ENCODE measurements at places on chromosomes 1 and 21.
A peak's percentile ranks its signal among the peaks of the same experiment; 100 is the strongest.

- DNase-seq, result no peak
Measured at GRCh38 chr1:227726924-227727599, 8.0 kb downstream of the JMJD4 start.

- DNase-seq, result no peak
Measured at GRCh38 chr1:165854101-165854845, 26.9 kb downstream of the UCK2 start.

DNA sequence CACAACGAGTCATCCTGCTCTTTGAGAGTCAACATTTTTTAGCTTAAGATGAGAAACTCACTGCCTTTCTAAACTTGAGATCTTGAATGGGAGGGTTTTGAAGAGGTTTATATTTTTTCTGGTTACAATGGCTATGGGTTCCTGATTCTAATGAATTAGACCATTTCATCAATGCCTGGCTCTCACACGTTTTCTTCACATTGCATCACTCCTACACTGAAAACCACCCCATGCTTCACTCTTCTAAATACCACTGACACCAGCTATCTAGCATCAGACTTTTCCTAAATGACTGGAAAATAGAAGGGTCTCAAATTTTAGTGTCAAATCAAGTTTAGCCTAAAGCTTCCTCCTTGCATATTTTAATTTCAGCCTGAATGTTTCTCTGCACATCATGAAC lies 606.1 kb upstream of the USP24 start:
- DNase-seq, result peak; percentile 79

DNA sequence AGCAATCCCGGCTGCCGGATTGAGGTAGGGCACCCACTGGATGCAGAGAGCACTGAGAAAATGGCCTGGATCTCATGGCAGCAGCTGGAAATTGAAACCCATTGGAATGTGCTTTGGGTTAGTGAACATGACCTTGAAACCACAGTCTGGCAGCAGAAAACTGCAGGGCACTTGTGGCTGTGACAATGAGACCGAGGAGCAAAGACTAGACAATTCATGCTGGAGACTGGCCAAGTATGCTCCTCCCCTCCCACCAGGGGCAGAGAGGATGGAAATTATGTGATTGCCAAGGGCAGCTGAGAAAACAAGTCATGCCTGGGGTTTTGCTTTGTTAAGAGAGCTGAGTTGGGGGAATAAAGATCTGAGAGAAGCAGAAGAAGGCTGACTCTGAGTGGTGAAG lies 60.7 kb downstream of the ZNF697 start:
- DNase-seq, result peak; percentile 90

- DNase-seq, result no peak
Measured at GRCh38 chr1:243415663-243416408, 160.0 kb downstream of the SDCCAG8 start.

- DNase-seq, result no peak
Measured at GRCh38 chr1:195866781-195867222, 741.4 kb downstream of the KCNT2 start.

- DNase-seq, result no peak
Measured at GRCh38 chr1:6694121-6694713, 7.4 kb downstream of the DNAJC11 start.

DNA sequence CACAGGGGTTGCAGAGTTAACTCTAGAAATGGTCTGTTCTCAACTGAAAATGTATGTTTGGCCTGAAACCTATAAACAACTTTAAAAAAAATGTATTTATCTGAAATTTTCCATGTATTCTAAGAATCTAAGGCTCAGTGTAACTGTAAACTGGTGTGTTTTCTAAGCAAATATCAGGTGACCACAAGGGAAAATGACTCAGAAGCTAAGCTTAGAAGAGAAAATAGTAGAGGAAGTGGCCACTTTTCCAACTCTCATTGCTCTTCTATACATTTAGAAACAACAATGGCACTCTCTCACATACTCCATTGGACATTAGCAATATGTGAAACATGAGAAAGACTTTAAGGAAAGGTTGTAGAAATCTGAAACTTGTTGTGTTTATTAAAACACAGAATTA lies 7.5 kb downstream of the TNFSF18 start:
- DNase-seq, result no peak

DNA sequence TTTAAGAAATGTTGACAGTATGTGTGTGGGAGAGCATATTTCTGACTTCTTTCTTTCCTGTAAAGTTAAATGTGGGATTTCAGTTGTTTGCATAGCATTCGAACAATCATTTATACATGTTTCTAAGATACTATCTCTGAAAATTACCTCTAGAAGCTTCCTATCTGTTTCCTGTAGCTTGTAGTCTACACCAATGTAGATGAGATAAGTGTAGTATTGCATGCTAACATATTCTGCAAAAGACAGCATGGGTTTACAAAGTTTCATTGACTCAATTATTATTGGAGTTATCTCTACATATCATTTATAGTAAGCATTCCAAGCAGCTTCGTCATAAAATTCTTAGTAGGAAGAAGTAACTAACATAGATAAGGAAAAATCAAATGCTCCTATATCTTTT lies 98.9 kb upstream of the DPYD start:
- no peak for DNase-seq

DNA sequence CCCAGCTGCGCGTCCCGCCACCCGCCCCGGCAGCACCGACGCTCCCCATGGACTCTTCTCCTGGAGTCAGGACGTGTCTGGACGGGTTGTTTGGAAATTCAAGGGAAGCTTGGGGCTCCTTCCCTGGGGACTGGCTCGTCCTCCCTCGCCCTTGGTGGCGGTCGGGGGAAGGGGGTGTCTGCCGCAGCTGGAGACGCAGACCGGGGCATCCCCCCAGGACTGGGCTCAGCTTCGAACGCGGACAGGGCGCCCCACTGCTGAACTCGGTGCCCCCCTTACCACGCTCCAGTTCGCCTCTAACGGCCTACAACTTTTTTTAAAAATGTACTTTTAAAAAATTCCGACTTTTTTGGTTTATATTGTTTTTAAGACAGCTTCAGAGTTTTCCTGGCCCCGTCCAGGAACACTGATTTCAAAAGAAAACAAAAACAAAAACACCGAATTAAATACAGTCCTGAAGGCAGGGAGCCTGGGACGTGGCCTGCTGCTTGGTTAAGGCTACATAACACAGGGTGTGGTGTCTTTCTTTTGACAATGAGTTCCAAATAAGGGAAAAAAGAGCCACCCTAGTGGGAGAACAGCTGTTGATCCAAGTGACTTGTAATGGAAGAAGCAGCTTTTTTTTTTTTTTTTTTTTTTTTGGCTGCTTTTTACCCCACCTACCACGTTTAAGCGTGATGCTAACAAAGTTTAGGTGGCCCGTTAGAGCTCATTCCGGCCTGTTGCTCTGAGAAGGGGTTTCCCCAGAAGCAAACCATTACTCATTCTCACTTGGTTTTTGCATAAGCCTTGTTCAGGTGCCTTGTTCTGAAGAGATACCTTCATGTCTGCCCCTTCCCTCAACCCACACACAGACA lies 862 bp upstream of the DIPK1A start:
- DNase-seq, result no peak

- no peak for DNase-seq
Measured at GRCh38 chr1:147741065-147741464, 19.3 kb downstream of the GJA5 start.

GRCh38 chr1:175054736-175055135 lies 12.9 kb upstream of the TNN start:
- DNase-seq, result no peak

DNA sequence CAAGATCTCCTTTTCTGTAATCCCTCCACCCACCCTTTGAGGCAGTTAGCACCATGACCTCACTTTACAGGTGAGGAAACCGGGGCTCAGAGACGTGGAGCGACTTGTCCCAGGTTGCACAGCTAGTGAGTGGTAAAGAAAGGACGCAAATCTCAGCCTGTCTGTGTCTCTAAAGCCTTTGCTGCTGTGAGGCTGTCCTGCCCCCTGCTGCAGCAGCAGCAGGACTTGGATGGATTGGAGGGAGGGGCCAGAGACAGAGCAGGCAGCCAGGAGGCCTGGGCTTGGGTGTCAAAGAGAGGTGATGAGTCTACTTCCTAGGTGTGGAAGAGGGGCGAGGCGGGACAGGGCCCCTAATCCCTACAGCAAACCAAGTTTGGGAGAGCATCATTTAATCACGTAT lies 69.6 kb downstream of the PTPRU start:
- DNase-seq, result no peak

DNA sequence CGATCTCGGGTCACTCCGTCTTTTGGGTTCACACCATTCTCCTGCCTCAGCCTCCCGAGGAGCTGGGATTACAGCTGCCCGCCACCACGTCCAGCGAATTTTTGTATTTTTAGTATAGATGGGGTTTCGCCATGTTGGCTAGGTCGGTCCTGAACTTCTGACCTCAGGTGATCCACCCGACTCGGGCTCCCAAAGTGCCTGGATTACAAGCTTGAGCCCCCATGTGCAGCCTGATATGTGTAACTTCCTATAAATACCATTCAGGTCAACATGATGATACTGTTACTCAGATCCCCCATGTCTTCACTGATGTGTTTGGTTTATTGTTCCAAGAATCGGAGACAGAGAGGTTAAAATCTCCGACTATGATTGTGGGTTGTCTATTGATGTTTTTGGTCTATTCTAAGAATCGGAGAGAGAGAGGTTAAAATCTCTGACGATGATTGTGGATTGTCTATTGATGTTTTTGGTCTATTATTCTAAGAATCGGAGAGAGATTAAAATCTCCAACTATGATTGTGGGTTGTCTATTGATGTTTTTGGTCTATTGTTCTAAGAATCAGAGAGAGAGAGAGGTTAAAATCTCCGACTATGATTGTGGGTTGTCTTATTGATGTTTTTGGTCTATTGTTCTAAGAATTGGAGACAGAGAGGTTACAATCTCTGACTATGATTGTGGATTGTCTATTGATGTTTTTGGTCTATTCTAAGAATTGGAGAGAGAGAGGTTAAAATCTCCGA lies 17.0 kb downstream of the C1orf159 start:
- DNase-seq, result no peak

- peak; percentile 28 for DNase-seq
Measured at GRCh38 chr1:156577550-156577949, 2.0 kb upstream of the TTC24 start.

DNA sequence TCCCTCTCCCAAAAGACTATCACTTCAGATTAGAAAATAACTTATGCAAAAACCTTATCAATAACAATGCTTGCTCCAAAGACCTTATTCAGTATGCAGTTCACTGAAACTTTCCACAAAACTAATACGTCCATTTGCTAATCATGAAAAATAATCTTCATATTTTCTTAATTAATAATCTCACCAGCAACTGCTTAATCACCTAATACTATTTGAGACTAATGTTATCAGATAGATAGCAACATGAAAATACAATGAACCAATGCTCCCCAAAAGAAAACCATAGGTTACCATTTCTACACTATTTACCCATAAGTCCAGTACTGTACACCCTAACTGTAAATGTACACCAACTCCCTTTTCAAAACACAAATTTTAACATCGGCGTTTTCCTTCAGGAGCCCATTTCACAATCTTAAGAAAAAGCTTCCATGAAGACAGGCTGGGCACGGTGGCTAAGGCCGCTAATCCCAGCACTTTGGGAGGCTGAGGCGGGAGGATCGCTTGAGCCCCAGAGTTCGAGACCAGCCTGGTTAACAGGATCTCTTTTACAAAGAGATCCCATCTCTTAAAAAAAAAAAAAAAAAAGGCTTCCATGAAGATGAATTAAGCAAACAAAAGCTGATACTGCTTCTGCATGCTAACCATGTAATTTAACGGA lies 1.7 kb downstream of the GNB1 start:
- DNase-seq, result no peak

DNA sequence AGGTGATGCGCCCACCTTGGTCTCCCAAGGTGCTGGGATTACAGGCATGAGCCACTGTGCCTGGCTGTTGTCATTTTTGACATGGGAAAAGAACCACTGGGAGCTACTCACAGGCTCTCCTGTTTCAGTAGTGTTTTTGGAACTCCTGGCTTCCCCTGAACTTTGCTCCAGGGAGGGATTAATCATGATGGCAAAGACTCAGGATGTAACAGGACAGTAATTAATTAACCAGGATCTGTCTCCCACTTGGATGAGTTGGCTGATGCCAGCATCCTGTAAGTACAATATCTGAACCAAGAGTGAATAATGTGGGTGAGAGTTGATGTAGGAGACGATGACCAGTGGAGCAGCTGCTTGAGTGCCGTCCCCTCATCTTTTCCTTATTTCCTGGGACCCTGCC lies 4.9 kb downstream of the SFT2D2 start:
- DNase-seq, result no peak

DNA sequence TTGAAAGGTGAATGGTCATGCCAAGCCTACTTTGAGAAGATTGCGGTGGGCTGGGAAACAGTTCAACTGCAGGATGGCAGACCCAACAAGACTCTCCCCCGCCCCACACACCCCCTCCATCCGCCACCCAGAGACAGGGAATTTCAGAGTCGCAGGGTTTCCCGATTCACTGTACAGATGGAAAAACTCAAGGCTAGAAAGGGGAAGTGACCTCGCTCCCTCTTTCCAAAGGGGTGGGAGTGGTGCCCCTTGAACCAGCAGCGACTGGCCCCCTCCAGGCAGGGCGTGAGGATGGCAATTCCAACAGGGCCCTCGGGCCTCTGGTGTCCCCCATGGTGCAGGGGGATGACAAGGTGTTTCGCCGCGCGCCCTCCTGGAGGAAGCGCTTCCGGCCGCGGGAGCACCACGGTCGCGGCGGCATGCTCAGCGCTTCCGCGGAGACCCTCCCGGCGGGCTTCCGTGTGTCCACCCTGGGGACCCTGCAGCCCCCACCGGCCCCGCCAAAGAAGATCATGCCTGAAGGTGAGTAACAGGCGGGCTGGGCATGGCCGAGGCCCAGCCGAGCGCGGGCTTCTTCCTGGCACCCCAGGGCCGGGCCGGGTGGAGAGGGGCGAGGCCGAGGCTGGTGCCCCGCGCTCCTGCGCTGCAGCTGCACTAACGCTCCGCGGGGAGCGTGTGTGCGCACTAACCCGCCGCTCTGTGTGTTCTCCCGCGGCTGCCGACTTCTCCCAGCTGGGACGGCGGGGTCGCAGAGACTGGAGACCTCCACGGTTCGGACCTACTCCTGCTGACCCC lies 10.4 kb downstream of the MYOG start:
- no peak for DNase-seq

- DNase-seq, result no peak
Measured at GRCh38 chr1:76109901-76110560, 35.5 kb downstream of the ST6GALNAC3 start.

DNA sequence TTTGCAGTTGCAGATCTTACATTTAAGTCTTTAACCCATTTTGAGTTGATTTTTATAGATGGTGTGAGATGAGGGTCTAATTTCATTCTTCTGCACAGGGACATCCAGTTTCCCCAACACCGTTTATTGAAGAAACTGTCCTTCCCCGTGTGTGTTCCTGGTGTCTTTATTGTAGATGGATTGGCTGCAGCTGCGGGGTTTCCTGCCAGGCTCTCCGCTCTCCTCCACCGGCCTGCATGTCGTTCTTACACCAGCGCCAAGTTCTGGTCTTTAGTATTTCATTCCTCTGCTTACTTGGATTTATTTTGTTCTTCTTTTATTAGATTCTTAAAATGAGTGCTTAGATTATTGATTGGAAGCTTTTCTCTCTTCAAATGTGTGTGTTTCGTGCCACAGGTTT lies 98.9 kb upstream of the COL6A1 start:
- no peak for DNase-seq

Measured in NCI-H2029 treated with DMSO at 0.1 percent for 48 hours (cell line).